ENCODE measurements at places on chromosomes 6 and 20. TPM values are rescaled to one million over a fixed set of nuclear protein-coding genes. Genes with fewer than 3 reads are reported as not detected.
A peak's percentile ranks its signal among the peaks of the same experiment; 100 is the strongest.

The PRICKLE4 gene
- not detected for total RNA-seq

The DZANK1 gene
- 1.9 TPM for total RNA-seq

The AURKA gene
- 42.6 TPM for total RNA-seq

- H3K27ac ChIP-seq = no peak overlapping the region
- H3K27me3 ChIP-seq = no peaks in the 10 kb centered on the region
- H3K36me3 ChIP-seq = no peaks in the 10 kb centered on the region
- H3K4me1 ChIP-seq = no peaks in the 10 kb centered on the region
Observed at GRCh38 chr20:48599748-48600469, 227.9 kb downstream of the PREX1 start.

- H3K36me3 ChIP-seq = peaks cover 10% of the 10 kb centered on the region
- peak; percentile 99 for DNase-seq
- H3K4me1 ChIP-seq = peaks cover 35% of the 10 kb centered on the region
- H3K27ac ChIP-seq = peak within 1 kb of the TSS; percentile 98
- H3K27me3 ChIP-seq = no peaks in the 10 kb centered on the region
- H3K4me3 ChIP-seq = peak within 1 kb of the TSS; percentile 100
Observed at GRCh38 chr6:43477235-43478007, at the start of gene TJAP1. Gene TJAP1 (plus strand): TSS chr6:43477570. CDS start chr6:43499002, 21,432 bp downstream.

DNA sequence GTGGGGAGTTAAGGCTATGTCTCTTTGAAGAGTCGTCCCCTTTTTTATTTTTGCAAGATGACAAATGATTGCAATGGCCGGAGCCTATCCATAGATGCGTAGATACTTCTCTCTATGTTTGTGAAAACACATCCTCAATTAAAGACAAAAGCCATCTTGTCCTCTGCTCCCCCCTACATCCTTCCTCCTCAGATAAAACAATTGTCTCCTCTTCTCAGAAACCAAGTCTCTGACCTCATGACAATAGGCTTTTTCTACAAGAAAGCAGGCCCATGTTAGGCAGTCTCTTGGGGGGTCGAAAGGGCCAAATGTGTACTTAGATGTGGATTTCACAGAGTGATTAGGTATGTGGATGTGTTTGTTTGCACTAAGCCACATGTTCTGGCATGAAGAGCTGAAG is 51.1 kb upstream of the SSTR4 start:
- no peaks in the 10 kb centered on the region for H3K36me3 ChIP-seq
- H3K27ac ChIP-seq = no peak overlapping the region
- H3K27me3 ChIP-seq = no peaks in the 10 kb centered on the region
- no peak for DNase-seq
- no peak overlapping the region for H3K4me3 ChIP-seq
- no peaks in the 10 kb centered on the region for H3K4me1 ChIP-seq

DNA sequence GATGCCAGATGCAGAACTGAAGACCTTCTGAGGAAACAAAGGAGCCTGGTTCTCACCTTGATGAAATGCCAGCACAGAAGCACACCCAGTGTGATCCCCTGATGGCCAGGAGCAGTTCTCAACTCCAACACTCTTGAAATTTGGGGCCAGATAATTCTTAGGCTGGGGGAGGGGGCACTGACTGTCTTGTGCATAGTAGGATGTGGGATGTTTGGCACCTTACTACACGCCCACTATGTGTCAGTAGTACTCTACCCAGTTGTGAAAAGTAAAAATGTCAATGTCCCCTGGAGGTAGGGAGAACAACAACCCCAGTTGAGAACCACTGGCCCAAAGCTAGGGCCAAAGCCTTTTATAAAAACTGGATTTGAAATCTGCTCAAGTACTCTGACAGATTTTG is 398.3 kb upstream of the ARID1B start:
- no peaks in the 10 kb centered on the region for H3K36me3 ChIP-seq
- no peak for DNase-seq
- no peaks in the 10 kb centered on the region for H3K4me1 ChIP-seq
- H3K27ac ChIP-seq = no peak overlapping the region

GRCh38 chr6:106114492-106114891 is 28.4 kb downstream of the PRDM1 start:
- H3K27me3 ChIP-seq = no peaks in the 10 kb centered on the region
- peaks cover 10% of the 10 kb centered on the region for H3K36me3 ChIP-seq
- peak overlapping the region; percentile 88 for H3K27ac ChIP-seq
- peaks cover 72% of the 10 kb centered on the region for H3K4me1 ChIP-seq
- DNase-seq = peak; percentile 81

GRCh38 chr6:85641522-85641896 is 1.2 kb downstream of the SYNCRIP start:
- H3K4me1 ChIP-seq = peaks cover 53% of the 10 kb centered on the region
- no peak for DNase-seq
- peak overlapping the region; percentile 99 for H3K4me3 ChIP-seq
- H3K27me3 ChIP-seq = no peaks in the 10 kb centered on the region

DNA sequence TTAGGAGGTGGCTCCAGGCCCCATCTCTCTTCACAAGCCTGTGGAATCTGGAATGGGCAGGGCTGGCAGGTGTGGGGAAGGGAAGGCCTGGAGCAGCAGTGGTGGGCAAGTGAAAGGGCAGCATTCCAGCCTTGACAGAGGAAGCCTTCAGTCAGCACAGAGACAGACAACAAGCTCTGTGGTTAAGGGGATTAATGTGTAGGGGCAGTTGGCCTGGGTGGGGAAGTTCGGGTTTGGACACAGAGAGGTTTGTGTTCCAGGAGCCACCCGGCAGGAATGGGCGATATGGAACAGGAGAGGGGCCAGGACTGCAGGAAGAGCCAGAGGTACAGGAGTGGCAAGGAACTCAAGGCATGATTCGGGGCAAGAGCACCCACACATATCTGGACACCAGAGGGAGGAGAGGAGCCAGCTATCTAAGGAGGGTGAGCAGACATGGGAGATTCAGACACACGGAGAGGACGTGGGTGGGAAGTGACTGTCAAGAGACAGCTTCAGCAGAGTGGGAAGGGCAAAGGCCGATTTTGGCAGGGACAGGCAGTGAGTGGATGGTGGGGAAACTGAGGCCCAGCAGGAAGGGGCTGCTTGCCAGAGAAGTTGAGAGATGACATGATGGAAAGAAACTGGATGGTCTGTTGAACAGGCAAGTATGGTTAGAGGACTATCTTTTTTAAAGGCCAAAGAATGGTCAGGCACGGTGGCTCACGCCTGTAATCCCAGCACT is 2.5 kb upstream of the SLC44A4 start:
- H3K27me3 ChIP-seq = no peaks in the 10 kb centered on the region
- H3K4me3 ChIP-seq = no peak overlapping the region
- H3K4me1 ChIP-seq = no peaks in the 10 kb centered on the region
- no peak for DNase-seq

DNA sequence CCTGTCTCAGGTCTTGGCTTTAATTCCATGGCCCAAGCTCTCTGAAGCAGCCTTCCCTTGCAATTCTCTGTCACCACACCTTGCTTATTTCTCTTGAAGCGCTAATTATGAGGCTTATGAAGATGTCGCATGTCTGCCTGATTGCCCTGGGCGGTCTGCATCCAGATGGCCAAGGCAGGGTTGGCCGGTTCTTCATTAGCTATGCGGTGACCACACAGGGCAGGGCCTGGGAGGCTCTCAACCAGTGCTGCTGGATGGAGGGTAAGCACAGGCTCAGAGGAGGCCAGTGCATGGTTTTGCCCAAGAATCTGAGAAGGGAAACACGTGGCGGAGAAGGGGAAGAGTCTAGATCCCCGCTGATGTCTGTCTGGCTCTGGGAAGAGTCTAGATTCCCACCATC is 528.7 kb downstream of the CDH26 start:
- no peaks in the 10 kb centered on the region for H3K4me1 ChIP-seq
- no peak for DNase-seq
- no peak overlapping the region for H3K4me3 ChIP-seq
- H3K36me3 ChIP-seq = no peaks in the 10 kb centered on the region
- no peak overlapping the region for H3K27ac ChIP-seq
- H3K27me3 ChIP-seq = no peaks in the 10 kb centered on the region

DNA sequence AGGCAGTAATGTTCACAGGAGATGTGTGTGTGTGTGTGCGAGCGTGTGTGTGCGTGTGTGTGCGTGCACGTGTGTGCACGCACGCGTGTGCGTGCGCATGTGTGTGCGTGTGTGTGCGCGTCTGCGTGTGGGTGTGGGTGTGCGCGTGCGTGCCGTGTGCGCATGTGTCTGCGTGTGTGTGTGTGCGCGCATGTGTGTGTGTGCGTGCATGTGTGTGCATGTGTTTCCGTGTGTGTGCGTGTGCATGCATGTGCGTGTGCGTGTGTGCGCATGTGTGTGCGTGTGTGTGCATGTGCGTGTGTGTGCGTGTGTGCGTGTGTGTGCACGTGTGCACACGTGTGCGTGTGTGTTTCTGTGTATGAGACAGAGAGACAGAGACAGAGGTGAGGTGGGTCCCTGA is 136.0 kb upstream of the CST7 start:
- H3K27me3 ChIP-seq = no peaks in the 10 kb centered on the region
- no peak overlapping the region for H3K27ac ChIP-seq
- no peak overlapping the region for H3K4me3 ChIP-seq

DNA sequence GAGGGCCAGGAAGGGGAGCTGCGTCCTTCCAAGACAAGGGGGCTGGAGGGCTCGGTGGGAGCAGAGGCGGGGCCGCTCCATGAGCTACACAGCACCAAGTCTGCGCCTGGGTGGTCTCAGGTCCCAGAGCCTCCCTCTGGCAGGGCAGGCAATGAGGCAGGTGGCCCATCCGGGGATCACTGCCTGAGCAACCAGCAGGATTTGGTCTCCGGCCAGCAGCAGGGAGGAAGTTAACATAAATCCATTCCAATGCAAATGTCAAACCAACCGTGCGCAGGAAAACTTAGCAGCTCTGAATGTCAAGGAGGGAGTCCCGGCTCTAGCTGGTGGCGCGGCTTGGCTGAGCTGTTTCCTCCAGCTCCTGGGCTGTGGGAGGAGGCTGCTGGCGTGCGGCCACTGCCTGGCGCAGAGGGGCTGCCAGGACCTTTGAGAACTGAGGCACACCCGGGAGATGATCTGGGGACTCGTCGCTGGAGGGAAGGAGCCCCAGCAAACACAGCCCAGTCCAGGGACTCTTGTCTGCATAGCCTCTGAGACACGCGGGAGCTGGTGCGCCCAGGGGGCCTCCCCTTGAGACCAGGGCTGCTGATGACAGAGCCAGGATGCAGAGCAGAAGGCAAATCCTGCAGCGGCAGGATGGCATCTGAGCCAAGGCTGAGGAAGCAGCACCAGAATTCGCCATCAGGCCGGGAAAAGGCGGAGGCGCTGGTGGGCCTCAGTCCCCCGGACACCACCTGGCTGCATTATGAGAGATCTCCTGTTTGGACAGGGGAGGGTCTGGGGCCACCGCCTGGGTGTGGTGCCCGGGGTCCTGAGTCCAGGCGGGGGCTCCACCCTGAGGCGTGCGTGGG is 33.1 kb upstream of the CHRNA4 start:
- no peaks in the 10 kb centered on the region for H3K4me1 ChIP-seq
- no peaks in the 10 kb centered on the region for H3K36me3 ChIP-seq
- DNase-seq = no peak
- H3K27ac ChIP-seq = no peak overlapping the region
- no peak overlapping the region for H3K4me3 ChIP-seq

GRCh38 chr6:12354499-12354898 is 64.3 kb downstream of the EDN1 start:
- no peak overlapping the region for H3K27ac ChIP-seq
- no peaks in the 10 kb centered on the region for H3K4me1 ChIP-seq
- no peaks in the 10 kb centered on the region for H3K36me3 ChIP-seq
- peaks cover 2% of the 10 kb centered on the region for H3K27me3 ChIP-seq
- no peak for DNase-seq

- H3K36me3 ChIP-seq = no peaks in the 10 kb centered on the region
- DNase-seq = no peak
- no peak overlapping the region for H3K4me3 ChIP-seq
- H3K27ac ChIP-seq = no peak overlapping the region
- peaks cover 37% of the 10 kb centered on the region for H3K4me1 ChIP-seq
Observed at GRCh38 chr6:111982681-111983080, 71.2 kb upstream of the CCN6 start.

- DNase-seq = no peak
- no peak overlapping the region for H3K4me3 ChIP-seq
- H3K36me3 ChIP-seq = peaks cover 4% of the 10 kb centered on the region
- H3K4me1 ChIP-seq = peaks cover 12% of the 10 kb centered on the region
Observed at GRCh38 chr20:25565578-25566157, 19.7 kb downstream of the NINL start.

GRCh38 chr6:140893432-140893831 is 1239.3 kb upstream of the GJE1 start:
- no peak overlapping the region for H3K27ac ChIP-seq
- DNase-seq = no peak
- no peaks in the 10 kb centered on the region for H3K36me3 ChIP-seq
- H3K27me3 ChIP-seq = no peaks in the 10 kb centered on the region
- H3K4me3 ChIP-seq = no peak overlapping the region
- H3K4me1 ChIP-seq = no peaks in the 10 kb centered on the region

DNA sequence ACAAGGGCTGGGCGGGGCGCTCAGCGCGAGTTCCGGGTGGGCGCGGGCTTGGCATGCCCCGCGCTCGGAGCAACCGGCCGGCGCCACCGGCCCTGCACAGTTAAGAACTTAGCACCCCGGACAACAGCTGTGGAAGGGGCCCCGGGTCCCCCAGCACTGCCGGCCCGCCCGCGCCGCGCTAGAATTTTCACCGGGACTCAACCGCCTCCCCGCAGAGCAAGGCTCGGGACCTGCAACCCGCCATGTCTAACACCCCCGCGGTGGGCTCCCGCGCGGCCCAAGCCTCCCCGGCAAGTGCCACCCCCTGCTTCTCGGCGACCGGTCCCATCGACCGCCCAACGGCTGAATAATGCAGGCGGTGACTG is 5.2 kb upstream of the PSMG4 start:
- DNase-seq = no peak
- no peak overlapping the region for H3K27ac ChIP-seq
- H3K36me3 ChIP-seq = no peaks in the 10 kb centered on the region

DNA sequence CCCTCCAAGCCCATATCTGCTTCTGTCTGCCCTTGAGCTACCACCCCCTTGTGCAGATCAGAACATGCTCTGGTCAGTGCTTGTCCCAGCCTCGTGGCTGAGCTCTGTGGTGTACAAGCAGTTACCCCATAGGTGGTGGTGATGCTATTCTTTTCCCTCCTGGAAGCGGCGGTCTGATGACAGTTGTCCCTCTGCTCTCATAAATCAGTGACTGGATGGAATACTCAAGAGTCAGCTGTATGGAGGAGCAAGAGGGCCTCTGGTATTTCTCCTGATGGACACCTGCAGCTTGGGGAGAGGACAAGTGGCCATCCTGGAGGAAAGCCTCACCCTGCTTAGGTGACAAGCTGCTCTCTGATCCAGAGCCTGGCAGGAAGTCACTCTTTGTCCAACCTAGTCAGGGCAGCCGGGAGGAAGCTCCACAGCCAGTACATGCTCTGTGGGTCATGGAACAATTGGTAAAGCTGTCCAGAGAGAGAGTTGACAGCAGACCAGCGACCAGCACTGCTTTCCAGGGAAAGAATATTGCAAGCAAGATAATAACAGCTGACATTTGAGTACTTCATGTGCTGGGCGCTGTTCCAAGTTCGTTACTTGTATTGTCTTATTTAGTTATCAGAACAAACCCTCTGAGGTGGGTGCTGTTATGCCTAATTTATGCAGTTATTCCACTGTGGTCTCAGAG is 47.1 kb downstream of the SCAND1 start:
- no peak overlapping the region for H3K27ac ChIP-seq
- H3K27me3 ChIP-seq = no peaks in the 10 kb centered on the region
- H3K4me1 ChIP-seq = peaks cover 11% of the 10 kb centered on the region
- DNase-seq = no peak
- peaks cover 27% of the 10 kb centered on the region for H3K36me3 ChIP-seq
